ENCODE measurements at places on chromosomes 2 and 18.

DNA sequence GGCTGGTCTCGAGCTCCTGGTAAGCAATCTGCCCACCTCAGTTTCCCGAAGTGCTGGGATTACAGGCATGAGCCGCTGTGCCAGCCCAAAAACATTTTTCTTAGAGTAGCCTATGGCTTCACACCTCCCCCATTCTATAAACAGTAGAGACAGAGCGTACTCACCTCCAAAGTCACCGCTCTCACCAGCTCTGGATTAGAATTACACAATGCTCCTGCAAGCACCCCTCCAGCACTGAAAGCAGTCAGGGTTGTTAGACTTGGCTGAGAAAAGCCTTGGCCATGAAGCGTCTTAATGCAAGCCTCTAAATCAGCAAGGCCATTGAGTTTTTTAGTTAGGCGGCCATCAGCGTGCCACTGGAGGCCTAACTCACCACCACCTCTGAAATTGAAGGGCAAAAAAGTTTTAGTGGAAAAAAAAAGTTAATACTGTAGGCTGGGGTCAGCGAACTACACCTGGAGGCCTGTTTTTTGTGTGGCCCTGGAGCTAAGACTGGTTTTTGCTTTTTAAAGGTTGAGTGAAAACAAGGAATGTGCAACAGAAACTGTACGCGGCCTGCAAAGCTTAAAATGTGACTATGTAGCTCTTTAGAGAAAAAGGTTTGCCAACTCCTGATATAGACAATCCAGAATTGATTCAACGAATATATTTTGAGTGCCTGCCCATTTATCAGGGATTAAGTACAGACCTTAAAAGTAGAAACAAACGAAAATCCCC lies 34.6 kb downstream of the PREPL start:
- DNase-seq = no peak

DNA sequence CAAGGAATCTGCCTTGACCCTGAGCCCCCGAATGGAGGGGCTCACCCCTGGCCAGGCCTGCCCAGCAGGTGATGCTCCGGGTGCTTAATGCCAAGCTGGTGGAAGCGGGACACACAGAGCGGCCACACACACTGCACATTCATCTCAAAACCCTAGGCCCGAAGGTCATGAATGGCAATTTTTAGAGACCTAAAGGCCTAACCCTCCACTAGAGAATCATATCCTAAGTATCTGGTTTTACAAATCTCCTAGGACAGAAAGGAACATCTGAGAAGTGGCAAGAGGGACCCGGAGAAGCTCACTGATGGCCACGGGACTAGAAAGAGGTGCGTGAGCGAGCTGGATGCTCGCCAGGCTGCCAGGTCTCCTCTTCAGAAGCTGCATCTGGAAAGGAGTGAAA lies 38.3 kb downstream of the ST3GAL5 start:
- DNase-seq = no peak

- no peak for DNase-seq
Measured at GRCh38 chr18:31303771-31304170, 14.2 kb upstream of the DSG1 start.

DNA sequence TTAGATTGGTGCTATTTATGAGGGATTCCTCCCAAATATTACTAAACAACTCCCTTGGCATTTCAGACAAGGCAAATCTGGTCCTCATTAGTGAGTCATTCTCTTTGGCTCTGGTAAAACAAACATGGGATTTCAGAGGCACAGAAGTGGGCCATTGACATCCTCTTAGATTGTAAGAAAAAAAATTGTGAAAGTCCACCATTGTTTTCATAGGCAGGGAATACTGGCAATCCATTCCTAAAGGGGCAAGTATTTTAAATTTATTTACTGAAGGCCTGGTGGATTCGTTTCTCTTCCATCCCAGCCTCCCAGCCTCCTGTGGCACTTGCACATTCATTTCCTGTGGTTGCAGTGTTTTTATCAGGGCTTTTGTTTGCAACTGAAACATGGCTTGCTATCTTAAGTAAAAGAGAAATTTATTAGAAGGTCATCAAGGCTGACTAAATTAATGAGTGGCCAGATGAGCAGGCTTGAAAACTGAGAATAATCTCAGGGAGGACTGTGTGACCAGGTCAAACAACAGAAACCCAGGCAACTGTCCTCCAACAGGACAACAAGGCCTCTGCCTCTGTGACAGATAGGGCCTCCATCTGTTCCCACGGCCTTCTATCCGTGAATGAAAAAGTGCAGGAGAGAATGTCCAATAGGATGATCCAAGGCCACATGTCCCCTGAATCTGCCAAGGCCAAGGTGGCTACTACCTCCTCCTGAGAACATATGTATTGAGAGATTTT lies 23.1 kb upstream of the TNFAIP6 start:
- DNase-seq = peak; percentile 79

GRCh38 chr18:75200605-75201280 lies 8.2 kb downstream of the PTGR3 start:
- DNase-seq = no peak

DNA sequence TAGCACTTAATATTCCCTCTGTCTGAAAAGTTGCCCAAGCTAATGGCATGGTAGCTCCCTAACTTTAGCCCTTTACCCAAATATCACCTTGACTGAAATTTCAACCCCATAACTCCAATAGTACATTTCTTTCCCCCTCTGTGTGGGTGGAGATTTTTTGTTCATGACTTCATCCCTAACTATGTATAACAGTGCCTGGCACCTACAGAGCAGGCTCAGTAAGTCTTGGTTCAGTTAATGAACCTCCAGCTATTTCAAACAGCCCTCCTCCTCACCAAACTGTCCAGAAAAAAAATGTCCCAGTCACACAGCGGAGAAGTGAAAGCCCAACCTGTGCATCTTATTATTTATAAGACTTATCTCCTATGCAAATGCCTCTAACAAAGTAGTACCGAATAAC lies 18.6 kb downstream of the BUB1 start:
- DNase-seq = no peak

DNA sequence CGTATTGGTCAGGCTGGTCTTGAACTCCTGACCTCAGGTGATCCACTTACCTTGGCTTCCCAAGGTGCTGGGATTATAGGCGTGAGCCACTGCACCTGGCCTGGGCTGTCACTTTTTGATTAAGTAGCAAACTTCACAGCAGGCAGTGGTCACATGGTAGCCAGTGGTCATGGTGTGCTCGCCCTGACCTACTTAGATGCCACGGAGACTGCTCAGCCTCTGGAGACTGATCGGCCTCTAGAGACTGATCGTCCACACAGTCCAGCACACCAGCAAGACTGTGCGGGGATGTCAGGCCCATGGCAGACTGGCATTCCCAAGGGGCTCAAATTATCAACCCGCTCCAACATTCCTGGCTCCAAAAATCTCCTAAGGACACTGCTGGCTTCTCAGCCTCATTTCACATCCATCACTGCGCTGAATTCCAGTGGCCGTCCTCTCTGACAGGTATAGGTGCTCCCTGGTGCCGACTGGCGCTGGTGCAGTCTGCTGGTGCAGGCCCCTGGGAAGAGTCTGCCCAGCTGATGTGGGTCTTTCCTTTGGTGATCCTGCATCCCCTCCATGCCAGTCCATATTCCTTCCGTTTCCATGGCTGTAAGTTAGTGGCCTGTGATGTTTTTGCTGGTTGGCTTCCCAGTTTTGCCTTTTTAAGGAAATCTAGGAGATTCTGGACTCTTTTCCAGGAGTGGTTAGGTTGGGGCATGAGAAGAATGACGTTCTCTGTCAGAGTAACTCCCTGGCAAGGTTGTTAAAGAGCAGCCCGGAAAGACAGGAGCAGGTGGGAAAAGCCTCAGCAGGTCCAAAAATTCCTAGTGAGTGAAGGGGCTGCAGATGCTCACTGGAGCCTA lies 374.5 kb upstream of the HS6ST1 start:
- no peak for DNase-seq

DNA sequence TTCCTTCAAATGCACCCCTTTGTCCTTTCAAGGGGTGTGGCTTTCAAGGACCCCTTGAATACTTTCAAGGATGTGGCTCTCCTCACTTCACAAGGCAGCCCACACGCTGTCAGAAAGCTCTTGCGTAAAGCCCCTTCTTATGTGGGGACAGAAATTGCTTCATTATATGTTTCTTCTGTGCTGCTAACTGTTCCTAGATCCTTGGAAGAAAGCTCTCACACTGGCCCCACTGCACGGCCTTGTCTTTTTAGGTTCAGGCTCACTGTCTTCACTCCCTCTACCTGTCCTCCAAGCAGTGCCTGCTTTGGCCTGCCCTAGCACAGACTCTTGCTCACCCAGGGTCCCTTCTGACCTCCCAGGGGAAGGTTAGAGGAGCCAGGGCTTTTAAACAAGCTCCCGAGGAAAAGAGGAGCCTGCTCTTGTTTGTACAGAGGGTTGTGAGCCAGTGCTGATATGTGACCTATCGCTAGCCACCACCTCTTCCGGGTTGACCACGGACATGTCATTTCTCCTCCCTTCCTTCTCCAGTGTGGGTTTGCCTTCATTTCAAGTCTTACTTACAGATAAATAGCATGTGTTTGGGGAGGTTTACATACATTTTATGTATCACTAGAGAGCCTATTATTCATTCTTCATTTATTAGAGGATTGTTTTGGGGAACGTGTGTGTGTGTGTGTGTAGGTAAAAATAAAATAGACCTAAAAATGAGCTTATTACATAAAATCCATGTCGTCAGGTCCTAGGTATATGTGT lies 94.7 kb downstream of the RTN4 start:
- DNase-seq = no peak

GRCh38 chr2:80092474-80092873 lies 212.1 kb downstream of the LRRTM1 start:
- DNase-seq = no peak

GRCh38 chr2:44983836-44984604 lies 25.2 kb downstream of the SIX2 start:
- no peak for DNase-seq

DNA sequence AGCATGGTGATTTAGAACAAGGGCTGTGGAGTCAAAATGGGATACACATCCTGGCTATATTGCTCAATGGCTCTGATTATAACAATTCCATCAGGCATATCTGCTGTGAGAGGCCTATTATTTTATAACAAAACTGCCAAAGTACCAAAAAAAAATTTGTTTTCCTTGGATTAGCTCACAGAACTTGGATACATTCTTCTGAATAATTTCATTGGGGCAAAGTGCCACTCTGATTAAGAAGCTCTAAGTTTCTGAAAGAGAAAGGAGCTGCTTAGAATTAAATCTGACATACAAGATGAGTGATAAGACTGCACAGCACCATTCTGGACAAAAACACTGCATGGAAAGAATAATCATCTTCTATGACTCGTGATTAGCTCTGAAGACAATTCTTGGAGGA lies 85.7 kb downstream of the SMC6 start:
- no peak for DNase-seq

DNA sequence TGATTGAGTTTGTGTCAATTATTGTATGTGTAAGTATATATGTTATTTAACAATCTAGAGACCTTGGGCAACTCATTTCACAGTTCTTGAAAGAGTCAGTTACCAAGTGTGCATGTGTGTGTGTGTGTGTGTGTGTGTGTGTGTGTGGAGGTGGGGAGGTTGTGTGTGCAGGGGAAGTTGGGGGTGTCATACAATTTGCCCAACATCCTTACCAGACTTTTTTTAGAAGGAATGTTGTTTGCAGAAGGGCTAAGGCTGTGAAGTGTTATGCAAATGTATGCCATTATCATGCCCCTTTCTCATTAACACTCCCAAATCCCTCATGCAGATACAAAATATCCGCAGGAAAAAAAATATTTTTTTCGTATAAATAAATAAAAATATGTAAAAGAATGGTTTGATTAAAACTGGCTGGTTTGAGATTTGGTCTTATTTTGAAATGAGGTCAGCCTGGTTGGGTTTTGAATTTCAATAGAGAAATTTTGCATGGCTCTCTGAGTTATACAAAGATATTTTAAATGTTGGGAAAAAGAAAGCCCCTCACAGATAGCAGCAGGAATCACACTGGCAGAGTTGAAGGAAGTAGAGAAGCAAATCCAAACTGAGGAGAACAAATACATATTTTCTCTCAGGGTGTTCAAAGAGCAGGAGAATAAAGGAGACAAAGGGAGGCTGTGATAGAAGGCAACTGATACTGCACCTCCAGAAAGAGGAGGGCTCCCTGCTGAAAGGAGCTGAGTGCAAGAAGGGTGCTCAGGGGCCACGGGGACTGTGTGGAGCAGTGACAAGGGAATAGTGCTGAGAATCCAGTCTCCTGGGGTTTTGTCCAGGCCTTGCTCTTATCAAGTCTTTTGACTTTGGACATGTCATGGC lies 1365.5 kb upstream of the CELF4 start:
- DNase-seq = no peak

DNA sequence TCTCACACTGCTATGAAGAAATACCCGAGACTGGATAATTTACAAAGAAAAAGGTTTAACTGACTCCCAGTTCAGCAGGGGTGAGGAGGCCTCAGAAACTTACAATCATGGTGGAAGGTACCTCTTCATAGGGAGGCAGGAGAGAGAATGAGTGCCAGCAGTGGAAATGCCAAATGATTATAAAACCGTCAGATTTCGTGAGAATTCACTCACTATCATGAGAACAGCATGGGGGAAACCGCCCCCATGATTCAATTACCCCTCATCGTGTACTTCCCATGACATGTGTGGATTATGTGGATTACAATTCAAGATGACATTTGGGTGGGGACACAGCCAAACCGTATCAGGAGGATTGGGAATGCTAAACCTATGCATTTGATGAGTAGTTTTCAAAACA lies 380.3 kb upstream of the SPHKAP start:
- DNase-seq = no peak

GRCh38 chr18:31103423-31103822 lies 1.2 kb upstream of the DSC2 start:
- no peak for DNase-seq

DNA sequence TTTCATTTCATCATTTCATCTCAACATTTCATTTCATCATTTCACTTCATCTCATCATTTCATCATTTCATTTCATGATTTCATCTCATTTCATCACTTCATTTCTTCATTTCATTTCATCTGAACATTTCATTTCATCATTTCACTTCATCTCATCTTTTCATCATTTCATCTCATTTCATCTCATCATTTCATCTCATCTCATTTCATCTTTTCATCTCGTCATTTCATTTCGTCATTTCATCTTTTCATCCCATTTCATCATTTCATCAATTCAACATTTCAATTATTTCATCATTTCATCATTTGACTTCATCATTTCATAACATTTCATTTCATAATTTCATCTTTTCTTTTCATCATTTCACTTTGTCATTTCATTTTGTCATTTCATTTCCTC lies 128.4 kb downstream of the ANKRD30BL start:
- DNase-seq = no peak

DNA sequence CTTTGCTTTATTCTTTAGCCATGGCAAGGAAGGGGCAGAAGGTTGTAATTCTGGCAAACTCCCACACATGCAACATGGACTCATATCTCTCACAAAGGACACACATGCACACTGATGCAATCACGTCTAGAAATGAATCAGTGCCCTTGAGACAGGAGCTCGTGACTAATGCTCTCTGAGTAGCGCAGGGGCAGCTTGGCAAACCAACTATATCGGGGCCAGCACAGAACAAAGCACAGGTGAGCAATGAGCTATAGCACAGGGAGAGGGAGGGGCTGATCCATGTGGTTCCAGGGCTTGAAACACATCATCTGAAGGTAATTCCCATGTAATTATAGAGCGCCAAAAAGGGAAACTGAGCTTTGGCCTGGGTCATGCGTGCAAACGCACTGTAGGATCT lies 165.2 kb upstream of the KLF7 start:
- peak; percentile 74 for DNase-seq

All from AG04450 (cell line).